ENCODE measurements at places on chromosomes 6 and 20.

GRCh38 chr6:125906158-125906998 is 50.2 kb upstream of the HINT3 start:
- no peak for DNase-seq

DNA sequence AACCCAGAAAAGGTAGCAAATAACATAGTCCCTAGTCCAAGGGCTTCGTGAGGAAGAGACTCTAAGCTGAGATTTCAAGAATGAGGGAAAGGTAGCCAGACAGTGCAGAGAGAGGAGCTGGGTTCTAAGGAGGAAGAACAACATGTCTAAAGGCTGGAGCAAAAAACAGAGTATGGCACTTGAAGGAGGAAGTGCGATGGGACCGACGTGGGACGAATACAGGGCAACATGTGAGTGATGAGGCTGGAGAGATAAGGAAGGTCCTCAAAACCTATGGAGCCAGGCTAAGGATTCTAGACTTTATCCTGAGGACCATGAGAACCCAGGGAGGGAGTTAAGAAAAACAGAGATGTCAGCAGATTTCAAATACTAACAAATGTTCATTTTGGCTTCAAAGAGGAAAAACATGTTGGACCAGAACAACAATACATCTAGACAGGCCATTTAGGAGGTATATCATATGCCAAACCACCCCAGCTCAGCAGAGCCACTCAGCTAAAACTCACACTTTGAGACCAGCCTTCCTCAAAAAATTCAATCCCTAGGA is 17.5 kb downstream of the ATXN1 start:
- no peak for DNase-seq

DNA sequence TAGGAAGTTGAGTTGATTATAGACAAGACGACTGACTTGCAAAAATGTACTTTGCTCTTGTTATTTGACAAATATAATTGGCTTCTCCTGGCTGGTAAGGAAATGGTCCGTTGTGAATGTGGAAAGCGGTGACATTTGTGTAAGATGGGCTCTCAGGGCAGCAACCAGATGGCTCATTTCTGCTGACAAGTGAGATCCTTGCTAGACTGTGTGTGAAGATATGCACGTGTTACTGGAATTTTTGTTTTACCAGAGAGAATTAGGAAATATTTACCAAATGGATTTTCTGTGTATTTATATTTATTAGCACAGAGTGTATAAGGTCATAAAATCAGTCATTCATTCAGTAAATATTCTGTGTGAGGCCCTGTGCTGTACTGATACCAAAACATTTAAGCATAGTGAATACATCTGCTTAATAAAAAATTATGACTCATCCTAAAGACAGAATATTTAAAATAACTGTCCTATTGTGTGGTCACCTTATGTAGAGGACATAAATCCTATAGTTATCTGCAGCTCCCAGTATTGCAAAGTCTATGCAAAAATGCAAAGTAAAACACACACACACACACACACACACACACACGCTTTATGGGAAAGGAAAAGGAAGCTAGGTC is 109.9 kb upstream of the ASF1A start:
- DNase-seq = no peak

GRCh38 chr6:5996714-5997419 is 9.9 kb downstream of the NRN1 start:
- DNase-seq = peak; percentile 62

- no peak for DNase-seq
Measured at GRCh38 chr6:157715728-157716164, 107.3 kb upstream of the SNX9 start.

- peak; percentile 30 for DNase-seq
Measured at GRCh38 chr20:44805979-44806620, 4.2 kb downstream of the RIMS4 start.

DNA sequence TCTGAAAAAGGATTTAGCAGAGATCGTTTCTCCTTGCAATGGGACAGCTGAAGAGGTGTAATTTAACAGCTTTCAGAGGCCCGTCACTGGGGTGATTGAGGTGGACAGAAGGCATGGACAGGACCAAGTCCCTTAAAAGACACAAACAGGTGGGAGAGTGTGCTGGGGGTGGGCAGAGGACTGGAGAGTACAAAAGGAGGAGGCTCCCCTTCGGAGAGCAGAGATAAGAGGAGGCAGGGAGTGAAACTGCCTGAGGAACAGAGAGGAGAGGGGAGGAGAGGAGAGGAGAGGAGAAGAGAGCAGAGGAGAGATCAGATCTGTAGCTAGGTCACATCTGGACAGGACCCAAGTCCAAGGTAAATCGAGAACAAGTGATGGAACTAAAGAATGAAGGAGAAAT is 48.6 kb upstream of the PKHD1 start:
- DNase-seq = no peak

- DNase-seq = no peak
Measured at GRCh38 chr6:10259671-10260070, 155.2 kb downstream of the TFAP2A start.

DNA sequence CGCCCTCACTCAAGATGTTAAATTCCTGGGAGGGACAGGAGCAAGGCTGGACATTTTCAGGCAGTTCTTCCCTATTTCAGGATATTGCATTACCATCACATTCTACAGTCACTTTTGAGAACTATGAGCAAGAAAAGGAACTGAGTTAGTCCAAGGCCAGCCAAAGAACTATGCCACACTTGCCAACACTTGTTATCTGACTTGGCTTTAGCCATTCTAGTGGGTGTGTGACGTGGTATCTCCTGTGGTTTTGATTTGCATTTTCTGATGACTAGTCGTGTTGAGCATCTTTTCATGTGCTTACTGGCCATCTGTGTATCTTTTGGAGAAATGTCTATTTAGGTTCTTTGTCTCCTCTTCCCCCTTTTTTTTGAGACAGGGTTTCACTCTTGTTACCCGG is 12.0 kb downstream of the XRN2 start:
- no peak for DNase-seq

DNA sequence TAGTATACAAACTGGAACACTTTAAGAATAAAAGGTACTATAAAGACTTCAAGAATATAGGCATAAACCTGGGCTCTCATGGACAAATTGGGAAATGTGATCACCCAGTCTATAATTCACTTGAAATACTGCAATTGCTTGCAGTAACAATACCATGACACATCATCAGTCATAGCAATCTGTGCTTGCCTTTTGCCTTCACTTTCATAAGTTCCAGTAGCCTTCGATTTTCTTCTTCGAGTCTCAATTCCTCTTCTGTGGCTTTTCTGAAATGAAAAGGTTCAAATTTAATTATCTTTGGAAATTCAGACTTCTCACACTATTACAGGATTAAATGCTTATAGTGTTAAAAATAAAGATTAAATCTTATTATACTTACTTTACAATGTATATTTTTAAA is 96.3 kb upstream of the ZBTB24 start:
- no peak for DNase-seq

DNA sequence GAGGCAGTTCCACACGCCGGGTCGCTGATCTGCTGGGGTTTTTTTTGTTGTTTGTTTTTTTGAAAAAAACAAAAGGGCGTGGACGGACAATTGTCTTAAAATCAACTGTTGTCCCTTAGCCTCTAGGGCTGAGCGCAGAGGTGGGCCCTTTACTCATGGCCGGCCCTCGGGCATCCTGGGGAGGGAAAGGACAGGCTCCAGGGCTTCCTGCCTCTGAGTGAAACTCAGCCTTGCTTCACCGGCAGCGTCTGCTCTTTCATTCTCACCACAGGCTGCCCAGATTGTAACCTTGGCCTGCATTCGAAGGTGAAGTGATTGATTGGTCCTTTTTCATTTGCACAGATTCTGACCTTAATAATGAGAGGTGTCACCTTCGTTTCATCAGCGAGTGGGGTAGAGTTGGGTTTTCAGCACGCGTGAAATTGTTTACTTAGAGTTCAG is 797 bp downstream of the SMIM13 start:
- DNase-seq = peak; percentile 60

- DNase-seq = no peak
Measured at GRCh38 chr6:14275493-14275851, 157.9 kb downstream of the CD83 start.

- DNase-seq = no peak
Measured at GRCh38 chr6:100121854-100122609, 128.0 kb upstream of the MCHR2 start.

DNA sequence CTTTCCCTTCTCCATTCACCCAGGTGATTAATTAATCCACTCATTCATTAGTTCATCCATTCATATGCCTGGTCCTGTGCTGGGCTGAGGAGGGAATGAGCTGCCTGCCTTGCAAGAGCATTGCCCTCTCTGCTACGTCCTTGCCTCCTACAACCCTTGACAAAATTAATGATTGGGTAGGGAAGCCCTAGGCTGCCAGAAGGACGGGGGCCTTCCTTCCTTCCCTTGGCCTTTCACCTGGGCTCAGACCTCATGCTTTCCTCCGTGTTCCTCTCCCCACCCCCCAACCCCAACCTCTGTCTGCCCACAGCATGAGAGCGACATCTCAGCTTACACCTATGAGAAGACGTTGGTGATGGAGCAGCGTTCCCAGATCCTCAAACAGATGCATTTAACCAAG is 25.6 kb downstream of the SLC12A5 start:
- no peak for DNase-seq

DNA sequence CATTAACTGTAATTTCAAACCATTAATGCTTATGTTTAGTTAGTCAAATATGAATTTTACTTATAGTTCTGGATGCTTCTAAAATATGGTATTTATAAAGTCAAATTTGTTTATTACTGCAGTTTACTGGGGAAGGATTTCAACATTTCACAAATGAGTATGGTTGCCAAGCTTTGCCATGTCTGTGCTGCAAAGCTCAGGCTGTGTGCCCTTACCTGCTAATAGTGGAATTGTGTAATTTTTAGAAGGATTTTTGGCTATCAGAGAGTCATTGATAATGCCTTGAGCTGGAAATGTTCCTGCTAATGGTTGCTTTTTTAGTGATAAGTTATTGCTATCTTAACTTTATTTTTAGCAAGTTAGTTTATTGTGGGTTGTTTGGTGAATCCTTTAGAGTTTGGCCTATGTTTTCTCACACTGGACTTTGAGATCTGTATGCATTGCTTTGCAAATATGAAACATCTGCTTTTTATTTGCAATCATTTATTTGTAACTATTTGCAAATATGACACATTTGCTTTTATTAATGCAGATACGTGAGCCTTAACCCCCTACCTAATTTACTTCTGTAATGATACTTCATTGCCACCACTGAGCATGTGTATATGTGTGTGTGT is 105.8 kb downstream of the CD109 start:
- no peak for DNase-seq

GRCh38 chr6:82249381-82250253 is 2.1 kb upstream of the IBTK start:
- DNase-seq = no peak

- no peak for DNase-seq
Measured at GRCh38 chr6:31978831-31979230, 3.0 kb upstream of the C4A start.

GRCh38 chr6:1614448-1615150 is 4.9 kb downstream of the FOXC1 start:
- DNase-seq = no peak

DNA sequence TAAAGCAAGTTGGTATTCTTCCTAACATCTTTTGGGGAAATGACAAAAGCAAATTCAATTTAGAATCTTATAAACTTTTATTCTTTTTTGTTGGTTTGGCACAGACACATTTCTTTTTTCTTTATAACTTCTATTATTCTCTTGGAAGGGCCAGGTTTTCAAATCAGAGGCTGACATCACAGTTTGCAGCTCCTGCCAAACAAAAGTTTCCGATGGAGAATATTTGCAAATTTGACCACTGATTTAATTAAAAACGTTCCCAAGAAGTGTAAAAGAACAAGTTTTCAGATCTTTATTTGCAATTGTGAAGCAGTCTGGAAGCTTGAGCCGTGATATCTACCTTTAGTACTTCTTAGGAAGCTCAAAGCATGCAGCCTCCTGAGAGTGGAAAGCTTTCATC is 53.8 kb upstream of the CD83 start:
- DNase-seq = no peak
